CD4-positive, alpha-beta T cell (primary cell): ENCODE measurements at places on chromosomes 3 and 15.

DNA sequence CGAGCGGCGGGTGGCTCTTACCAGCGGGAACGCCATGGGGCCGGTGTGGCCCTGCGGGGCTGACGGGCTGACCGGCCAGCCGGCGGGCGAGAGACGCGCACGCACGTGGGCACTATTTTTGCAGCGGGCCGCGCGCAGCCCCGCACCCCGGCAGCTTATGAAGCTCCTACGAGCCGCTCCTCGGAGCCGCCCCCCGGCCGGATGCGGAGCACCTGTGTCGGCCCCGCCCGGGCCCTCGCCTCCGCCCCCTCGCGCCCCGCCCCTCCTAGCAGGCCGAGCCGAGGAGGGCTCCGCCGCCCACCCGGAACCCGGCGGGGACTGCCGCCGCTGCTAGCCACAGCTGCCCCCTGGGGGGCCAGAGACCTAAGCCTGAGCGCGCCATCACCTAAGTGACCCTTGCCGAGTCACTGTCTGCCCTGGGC is 683 bp upstream of the CPEB1 start:
- H3K27me3 ChIP-seq, result peaks cover 44% of the 10 kb centered on the region
- H3K4me1 ChIP-seq, result peaks cover 18% of the 10 kb centered on the region
- peak overlapping the region; percentile 24 for H3K4me3 ChIP-seq
- no peak for DNase-seq
- H3K27ac ChIP-seq, result no peak overlapping the region
- no peaks in the 10 kb centered on the region for H3K36me3 ChIP-seq

GRCh38 chr15:35019404-35020327 is 31.6 kb upstream of the ZNF770 start:
- no peaks in the 10 kb centered on the region for H3K36me3 ChIP-seq
- H3K27me3 ChIP-seq, result no peaks in the 10 kb centered on the region

GRCh38 chr3:98038876-98039275 is 3.8 kb upstream of the GABRR3 start:
- H3K27ac ChIP-seq, result no peak overlapping the region
- no peaks in the 10 kb centered on the region for H3K4me1 ChIP-seq
- no peak overlapping the region for H3K4me3 ChIP-seq
- DNase-seq, result no peak
- no peaks in the 10 kb centered on the region for H3K27me3 ChIP-seq

- H3K36me3 ChIP-seq, result no peaks in the 10 kb centered on the region
- no peak overlapping the region for H3K27ac ChIP-seq
- no peak for DNase-seq
- H3K4me1 ChIP-seq, result no peaks in the 10 kb centered on the region
- H3K27me3 ChIP-seq, result no peaks in the 10 kb centered on the region
- no peak overlapping the region for H3K4me3 ChIP-seq
These were observed 6.5 kb upstream of the PLSCR1 start for GRCh38 chr3:146550743-146551510.

DNA sequence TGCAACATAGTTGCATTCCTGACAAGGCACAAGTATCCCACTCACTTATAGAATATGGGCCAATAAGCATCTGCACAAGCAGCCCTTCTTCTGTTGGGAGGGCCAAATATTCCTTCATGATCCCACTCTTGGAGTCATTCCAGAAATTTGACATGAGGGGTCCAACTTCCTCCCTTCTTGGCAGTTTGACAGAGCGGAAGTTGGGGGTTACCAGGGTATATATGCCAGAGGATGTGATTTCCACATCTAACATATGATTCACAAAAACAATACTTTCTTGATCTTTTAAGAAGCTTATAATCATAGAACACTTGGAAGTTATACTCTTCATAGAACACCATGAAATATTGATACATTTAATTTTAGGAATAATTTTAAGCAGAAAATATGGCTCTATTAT is 100.9 kb upstream of the CRBN start:
- H3K27ac ChIP-seq, result no peak overlapping the region
- no peak for DNase-seq
- H3K36me3 ChIP-seq, result no peaks in the 10 kb centered on the region
- H3K4me1 ChIP-seq, result no peaks in the 10 kb centered on the region
- no peaks in the 10 kb centered on the region for H3K27me3 ChIP-seq
- no peak overlapping the region for H3K4me3 ChIP-seq
